Activated T-helper 1 cell treated with Interleukin-2 at 50 U/mL for 16 hours (primary cell): ENCODE measurements at places on chromosomes 2 and 18.

- DNase-seq = no peak
Observed at GRCh38 chr18:21701621-21702020, 3.0 kb downstream of the ABHD3 start.

GRCh38 chr2:149652526-149652925, 65.0 kb upstream of the MMADHC start:
- DNase-seq = no peak

DNA sequence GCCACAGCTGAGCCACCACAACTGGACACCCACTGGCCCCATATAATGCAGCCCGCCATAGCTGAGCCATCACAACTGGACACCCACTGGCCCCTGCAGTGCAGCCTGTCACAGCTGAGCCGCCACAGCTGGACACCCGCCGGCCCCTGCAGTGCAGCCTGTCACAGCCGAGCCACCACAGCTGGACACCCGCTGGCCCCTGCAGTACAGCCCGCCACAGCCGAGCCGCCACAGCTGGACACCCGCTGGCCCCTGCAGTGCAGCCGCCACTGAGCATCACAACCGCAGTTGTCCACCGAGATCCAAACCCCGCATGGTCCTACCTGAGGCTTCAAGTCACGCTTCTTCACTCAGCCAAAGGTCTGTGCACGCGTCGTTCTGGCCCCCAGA, 134.2 kb downstream of the PXDN start:
- DNase-seq = no peak

DNA sequence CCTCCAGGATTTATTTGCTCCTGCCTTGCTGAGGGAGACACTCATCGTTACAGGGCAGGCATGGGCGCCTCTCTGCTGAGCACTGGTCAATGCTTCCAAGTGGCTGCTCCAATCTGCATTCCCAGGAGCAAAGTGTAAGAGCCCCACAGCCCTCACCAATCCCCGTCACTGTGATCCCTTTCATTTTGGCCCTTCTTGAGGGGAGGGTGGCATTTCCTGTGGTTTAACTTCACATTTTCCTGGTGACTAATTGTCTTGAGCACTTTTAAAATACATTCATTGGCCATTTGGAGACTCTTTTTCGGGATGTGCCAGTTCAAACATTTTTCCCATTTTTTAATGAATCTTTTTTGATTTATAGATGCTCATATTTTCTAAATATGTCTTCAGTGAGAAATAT, 33.0 kb downstream of the TPO start:
- DNase-seq = no peak

DNA sequence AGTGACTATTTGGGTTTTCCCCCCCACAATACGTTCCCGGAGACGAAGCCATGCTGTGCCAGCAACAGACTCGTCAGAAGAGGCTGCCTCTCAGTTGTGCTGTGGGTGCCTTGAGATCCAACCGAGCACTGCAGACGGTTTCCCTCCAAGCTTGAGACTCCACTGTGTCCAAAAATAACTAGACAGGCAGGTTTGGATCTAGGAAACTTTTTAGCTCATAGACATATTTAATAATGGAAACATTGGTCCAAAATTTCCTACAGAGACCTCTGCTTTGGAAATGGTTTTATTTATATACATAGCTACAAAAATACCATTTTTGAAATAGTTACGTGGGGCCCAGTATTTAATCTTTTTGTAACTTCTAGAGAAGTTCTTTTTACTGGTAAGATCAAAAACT, 63.1 kb upstream of the SPATS2L start:
- no peak for DNase-seq

GRCh38 chr2:61841286-61841685, 12.6 kb downstream of the FAM161A start:
- DNase-seq = no peak

GRCh38 chr2:224956706-224957105, 85.6 kb downstream of the DOCK10 start:
- no peak for DNase-seq

GRCh38 chr2:40364151-40364874, 87.6 kb downstream of the SLC8A1 start:
- no peak for DNase-seq

GRCh38 chr2:44789971-44790721, 151.4 kb upstream of the SIX3 start:
- DNase-seq = no peak

- no peak for DNase-seq
Observed at GRCh38 chr18:78006774-78007260, 757.2 kb downstream of the GALR1 start.

DNA sequence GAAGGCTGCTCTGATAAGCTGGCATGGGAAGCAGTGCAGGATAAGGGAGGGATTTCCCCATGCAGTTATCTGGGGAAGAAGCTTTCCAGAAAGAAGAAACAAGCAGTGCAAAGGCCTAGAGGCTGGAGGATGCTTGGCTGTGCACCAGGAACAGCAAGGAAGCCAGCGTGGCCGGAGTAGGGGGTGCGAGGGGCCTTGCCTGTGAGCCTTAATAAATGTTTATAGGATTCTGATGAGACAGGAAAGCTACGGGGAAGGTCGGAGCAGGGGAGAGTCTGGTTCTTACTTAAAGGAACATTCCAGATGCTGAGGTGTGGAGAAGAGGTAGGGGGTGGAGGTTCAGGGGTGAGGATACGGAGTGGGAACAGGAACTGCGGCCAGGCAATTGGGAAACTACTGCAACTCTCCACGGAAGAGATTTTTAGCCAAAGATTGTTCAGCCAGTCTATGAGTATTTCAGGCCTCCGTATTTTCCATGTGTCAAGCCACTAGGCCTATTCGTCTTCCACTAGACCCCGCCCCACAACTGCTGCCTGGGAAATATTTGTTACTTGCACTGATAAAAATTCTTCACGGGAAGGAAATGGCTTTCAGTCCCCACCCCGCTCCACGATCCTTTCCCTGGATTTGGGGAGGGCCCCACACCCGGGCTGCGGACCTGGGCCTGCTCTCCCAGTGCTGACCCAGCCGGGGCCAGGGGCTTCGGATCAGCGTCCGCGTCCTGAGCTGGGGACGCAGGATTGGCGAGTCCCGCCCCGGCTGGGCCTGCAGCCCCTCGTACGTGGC, 516 bp downstream of the EIF2AK2 start:
- peak; percentile 4 for DNase-seq

DNA sequence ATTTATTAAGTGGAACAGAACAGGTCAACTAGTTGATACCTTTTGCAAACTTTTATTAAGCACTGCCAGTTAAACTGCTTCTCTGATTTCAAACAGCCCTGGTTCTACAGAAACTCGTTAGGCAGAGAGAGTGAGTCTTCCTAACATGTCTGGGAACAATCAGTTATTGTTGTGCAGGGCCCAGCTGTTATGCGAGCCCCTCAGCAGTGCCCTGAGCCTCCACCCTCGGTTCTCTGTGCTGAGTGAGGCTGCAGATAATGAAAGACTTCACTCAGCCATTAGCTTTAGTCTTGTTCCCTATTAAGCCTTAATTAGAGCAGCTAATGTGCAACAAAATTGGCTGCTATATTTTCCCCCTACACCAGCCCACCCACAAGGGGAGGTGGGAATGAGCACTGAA, 39.6 kb downstream of the KCTD18 start:
- DNase-seq = no peak

GRCh38 chr2:228658998-228659397, 477.5 kb upstream of the SPHKAP start:
- no peak for DNase-seq

GRCh38 chr2:177053038-177053437, 159.6 kb upstream of the HNRNPA3 start:
- DNase-seq = no peak

GRCh38 chr2:191910518-191910917, 63.6 kb upstream of the CAVIN2 start:
- DNase-seq = no peak

GRCh38 chr2:128371248-128371630, 52.6 kb upstream of the HS6ST1 start:
- no peak for DNase-seq

GRCh38 chr2:218292048-218293014, at the start of gene TMBIM1:
Gene TMBIM1 (minus strand): TSS chr2:218292503. CDS start chr2:218282141, 10,362 bp downstream.
- peak; percentile 78 for DNase-seq

DNA sequence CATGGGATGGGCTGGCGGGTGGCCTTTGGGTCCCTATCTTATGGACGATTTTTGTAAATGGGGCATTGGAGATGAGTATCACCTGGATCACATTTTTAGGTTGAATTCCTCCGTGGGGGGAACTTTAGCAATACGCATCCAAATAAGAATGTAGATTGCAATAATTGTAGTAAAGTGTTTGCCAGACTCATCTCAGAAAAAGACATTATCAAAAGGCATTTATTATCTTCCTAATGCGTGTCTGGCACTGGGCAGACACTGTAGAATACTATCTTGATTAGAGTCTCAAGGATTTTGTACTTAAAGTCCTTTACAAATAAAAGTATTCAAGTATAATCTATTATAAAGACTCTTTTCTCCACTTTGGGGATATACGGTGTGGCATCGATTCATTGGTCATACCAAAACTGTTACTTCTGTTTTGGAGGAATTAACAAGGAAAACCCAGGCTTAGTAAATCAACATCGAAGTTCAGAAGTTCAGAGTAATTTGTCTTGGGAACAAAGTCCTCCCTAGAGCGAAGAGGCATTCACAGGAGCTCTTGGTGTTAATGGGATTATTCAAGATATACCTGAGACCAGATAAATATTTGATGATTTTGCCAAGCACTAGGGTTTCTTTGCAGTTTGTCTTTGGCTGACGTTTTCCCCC, 578 bp upstream of the ACKR3 start:
- DNase-seq = no peak

GRCh38 chr2:235414422-235414821, 79.4 kb upstream of the AGAP1 start:
- DNase-seq = no peak
